ENCODE measurements at places on chromosomes 5 and 9.

DNA sequence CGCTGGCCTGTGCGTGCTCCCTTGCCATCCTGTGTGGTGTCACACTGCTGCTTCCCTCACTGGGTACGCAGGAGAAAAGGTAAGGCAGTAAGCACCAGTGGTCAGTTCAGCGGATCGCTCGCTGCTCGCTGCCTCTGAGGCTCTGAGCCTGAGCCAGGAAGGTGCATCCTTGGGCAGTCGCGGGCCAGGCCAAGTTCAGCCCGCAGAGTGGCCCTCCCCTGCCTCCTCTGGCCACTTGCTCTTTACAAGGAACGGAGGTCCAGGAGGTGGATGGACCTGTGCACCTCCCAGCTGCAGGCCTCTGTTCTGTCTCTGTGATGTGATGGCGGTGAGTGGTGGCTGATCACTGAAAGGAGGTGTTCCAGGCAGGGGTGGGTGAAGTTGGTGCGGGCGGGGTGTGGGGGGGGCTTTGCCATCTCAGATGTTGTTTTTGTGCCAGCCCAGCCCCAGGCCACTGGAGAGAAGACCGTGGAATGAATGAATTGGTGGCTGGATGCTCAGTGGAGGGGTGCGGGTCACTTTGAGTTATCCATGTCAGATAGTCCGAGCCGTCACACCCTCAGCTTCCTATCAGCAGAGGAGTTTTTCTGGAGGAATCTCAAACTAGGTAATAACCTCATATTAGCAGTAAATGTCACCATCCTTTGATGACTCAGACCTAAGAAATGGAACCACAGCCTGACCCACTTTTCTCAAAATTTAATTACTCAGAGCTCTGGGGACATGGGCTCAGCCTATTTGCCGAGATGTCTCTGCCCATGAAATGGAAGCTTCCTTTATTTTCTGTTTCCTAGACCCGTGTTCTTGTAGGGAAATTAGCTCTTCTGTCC, 7.3 kb downstream of the COL5A1 start:
- peak; percentile 76 for DNase-seq

GRCh38 chr5:156879665-156880285, 29.7 kb downstream of the PPP1R2B start:
- DNase-seq = no peak

- DNase-seq = no peak
Observed at GRCh38 chr9:80158554-80159170, 586.9 kb downstream of the TLE4 start.

DNA sequence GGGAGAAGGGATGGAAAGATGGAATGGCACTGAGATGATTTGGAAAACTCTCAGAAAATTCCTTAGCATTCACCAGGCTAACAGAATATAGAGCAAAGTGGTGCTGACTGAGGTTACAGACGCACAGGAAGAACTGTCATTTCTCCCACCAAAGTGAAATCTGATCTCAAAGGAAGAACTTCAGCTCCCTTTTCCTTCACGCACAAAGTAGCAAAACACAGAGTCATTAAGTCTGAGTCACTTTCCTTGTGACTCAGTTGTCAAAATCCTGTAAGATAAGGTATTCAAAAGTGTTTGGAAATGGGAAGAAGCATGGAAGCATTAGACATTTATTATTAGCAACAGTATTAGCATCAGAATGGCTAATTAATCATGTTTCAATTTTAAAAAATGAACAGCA, 11.7 kb downstream of the MPDZ start:
- DNase-seq = peak; percentile 95

- peak; percentile 92 for DNase-seq
Observed at GRCh38 chr9:127159325-127159801, 36.9 kb upstream of the ANGPTL2 start.

DNA sequence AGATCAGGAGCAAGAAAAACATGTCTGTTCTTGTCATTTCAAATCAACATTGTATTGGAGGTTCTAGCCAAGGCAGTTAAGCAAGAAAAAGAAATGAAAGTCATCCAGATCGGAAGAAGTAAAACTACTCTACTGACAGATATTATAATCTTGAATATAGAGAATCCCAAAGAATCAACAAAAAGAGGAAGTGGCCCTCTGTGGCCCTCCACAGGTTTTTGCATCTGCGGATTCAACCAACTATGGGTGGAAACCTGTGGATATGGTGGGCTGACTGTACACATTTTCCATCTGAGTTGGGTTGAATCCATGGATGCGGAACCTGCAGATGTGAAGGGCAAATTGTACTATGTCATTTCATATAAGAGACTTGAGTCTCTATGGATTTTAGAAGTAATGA, 35.1 kb downstream of the GAS1 start:
- DNase-seq = no peak

DNA sequence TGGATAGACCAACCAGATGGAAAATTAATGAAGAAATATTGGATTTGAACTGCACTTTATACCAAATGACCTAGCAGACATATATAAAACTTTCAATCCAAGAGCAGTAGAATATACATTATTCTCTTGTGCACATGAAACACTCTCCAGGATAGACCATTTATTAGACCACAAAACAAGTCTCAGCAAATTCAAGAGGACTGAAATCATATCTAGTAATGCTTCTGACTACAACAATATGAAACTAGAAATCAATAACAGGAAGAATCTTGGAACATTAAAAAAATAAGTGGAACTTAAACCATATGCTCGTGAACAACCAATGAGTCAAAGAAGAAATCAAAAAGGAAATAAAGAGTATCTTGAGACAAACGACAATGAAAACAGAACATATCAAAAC, 150.0 kb upstream of the CD180 start:
- no peak for DNase-seq

DNA sequence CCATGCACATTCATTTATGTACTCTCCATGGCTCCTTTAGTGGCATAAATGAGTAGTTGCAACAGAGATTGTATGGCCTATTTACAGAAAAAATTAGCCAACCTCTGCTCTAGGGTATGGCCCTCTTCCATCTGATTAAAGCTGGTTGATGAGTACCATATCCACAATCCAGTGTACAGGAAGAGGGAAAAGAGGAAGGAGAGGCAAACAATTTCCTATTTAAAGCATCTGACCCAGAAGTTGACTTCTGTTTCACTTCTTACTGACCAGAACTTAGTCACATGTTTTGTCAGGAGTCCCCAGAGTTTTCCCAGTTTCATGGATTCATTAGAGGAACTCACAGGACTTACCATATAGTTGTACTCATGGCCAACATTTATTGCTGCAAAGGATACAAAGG, 68.6 kb upstream of the STARD4 start:
- peak; percentile 36 for DNase-seq

GRCh38 chr5:145682197-145682899, 152.8 kb downstream of the PRELID2 start:
- no peak for DNase-seq

GRCh38 chr9:26058111-26058895, 380.1 kb upstream of the TUSC1 start:
- no peak for DNase-seq

DNA sequence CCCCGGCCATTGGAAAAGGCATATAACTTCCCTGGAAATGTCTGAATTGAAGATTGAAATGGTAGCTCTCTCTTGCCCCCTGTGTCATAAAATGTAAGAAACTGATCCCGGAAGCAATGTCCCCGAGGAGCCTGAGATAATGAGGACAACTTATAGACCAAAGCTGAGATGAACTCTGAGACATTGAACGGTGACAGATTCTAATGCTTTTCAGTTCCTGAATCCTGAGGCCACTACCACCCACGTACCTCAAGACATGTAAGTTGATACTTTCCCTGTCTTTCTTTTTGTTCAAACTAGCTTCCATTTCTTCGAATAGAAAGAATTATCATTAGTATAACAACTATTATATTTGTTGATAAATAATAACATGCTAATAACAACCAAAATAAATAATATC, 51.0 kb downstream of the KIF4B start:
- no peak for DNase-seq

DNA sequence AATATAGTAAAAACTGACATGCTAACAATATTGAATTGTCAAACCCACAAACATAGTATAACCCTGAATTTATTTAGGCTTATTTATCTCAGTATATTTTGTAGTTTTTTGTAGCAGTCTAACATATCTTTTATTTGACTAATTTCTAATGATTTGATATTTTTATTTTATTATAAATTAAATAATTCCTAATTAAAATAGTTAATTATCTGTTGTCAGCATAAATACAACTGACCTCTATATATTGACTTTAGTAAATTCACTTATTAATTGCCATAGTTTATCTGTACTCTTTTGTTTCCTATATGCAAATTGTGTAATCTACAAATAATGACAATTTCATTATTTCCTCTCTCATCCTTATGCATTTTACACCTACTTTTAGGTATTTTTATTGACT, 215.1 kb upstream of the KIF2A start:
- DNase-seq = no peak

DNA sequence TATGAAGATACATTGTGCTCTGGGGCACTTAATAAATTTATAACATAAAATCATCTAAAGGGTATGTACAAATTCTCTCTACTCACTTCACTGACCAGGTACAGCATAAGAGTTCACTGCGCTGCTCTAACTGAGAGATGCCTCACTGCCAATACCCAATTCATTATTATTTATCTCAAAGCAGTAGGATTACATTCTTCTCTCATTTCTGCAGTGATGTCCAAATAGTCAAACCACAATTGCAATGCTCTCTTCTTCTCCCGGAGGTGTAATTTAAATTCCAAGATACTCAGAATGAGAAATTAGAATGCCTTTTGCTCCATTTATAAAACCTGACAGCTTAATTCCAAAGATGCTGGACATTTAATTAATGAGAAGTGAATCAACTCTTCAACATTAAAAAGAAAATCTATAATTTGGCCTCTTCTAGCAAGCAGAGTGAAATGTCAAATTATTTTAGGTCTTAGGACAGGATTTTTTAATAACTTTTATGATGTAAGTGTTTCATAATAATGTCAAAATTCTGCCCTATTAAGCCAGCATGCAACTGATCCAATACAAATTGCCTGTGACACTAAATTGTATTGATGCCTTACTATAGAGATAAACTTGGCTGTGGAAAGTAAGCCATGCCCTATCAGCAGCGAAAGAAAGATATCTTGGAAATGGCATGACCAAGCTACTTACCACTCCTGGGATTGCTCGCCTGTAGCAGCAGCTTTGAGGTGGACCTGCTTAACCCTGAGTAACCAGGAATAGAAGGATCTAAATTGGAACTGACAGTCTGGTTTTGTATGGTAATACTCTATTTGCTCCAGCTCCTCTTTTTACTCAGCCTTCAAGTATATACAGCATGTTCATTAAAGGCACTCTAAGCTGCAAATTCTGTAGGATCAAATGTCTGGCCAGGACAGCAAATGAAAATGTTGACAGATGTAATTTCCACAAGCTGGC, 374.2 kb upstream of the TYRP1 start:
- DNase-seq = no peak

GRCh38 chr5:166045961-166046360, 2245.5 kb upstream of the WWC1 start:
- DNase-seq = no peak

DNA sequence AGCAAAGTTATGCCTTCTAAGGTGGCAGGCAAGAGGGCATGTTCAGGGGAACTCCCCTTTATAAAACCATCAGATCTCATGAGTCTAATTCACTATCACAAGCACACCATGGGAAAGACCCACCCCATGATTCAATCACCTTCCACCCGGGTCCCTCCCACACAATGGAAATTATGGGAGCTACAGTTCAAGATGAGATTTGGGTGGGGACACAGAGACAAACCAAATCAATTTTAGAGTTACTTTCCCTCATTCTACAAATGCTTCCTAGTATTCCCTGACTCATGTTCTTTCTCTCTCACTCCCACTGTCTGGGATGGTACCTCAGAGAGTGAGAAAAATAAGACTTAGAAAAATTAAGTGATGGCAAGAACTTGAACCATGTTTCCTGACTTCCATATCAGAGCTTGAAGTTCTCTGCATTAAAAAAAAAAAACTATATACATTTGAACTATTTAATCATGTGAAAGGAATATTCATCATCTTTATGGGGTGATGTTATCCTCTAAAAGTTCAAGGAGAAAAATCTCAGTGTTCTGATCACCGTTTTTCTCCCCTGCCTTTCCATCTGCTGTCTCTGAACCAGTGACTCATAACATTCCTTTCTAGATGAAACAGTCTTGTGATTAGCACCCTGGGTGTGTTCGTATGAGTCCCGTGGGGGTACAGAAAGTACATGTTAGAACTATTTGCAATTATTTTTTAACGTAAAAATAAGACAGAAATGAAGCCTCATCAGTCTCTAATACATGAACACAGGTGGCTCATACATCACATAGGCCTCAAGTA, 282.9 kb downstream of the SLF1 start:
- peak; percentile 62 for DNase-seq

- no peak for DNase-seq
Observed at GRCh38 chr9:124062172-124062571, 50.6 kb downstream of the LHX2 start.

DNA sequence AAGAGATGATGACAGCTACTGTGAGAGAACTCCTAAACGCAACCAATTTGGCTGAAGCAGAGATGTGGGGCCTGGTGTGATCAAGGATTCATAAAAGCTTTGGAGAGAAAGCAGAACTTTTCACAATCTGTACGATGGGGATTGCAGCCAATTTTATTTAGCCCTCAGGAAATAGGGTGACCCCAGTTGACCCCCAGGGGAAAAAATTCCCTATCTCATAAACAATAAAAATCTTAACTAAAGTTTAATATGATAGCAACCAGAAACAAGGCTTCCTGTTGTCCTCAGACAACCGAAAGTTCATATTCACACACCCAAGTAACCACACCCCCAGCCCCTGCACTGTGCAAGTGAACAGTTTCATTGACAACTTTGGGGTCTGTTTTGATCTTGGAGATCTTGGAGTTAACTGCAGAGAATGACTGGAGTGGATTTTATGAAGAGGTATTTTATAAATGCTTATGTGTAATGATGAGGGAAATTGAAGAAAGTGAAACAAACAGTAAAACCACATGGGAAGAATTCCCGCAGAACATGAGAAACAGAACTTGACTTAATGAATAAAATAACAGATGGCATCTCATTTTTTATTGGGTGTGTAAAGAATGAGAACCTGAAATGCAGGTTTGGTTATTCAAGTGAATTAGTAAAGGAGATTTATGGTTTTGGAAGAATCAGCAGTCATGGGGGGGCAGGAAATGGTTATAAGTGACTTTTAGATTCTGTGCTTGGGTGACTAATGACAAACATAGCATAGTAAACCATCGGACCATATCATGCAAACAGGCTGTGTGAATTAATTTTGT, 94.5 kb downstream of the PDE4D start:
- DNase-seq = peak; percentile 62

DNA sequence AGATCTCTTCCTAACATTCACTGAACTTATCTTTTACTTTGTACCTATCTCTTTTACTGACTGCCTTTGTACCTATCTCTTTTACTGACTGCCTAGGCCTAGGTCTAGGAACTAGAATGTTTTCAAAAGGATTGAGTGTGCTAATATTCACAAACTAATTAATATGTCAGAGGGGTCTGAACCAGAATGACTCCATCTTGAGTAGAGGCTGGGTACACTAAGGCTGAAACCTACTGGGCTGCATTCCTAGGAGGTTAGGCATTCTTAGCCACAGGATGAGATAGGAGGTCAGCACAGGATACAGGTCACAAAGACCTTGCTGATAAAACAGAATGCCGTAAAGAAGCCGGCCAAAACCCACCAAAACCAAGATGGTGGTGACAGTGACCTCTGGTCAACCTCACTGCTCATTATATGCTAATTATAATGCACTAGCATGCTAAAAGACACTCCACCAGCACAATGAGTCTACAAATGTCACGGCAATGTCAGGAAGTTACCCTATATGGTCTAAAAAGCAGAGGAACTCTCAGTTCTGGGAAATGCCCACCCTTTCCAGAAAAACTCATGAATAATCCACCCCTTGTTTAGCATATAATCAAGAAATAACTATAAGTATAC, 2.5 kb upstream of the RHOBTB3 start:
- DNase-seq = peak; percentile 58

GRCh38 chr5:156640691-156641241, 209.3 kb upstream of the PPP1R2B start:
- no peak for DNase-seq

Measured in mesenchymal stem cell (in vitro differentiated cells and primary cell).